HS-5 (cell line): ENCODE measurements at places on chromosomes 6 and 20.
A peak's percentile ranks its signal among the peaks of the same experiment; 100 is the strongest.

DNA sequence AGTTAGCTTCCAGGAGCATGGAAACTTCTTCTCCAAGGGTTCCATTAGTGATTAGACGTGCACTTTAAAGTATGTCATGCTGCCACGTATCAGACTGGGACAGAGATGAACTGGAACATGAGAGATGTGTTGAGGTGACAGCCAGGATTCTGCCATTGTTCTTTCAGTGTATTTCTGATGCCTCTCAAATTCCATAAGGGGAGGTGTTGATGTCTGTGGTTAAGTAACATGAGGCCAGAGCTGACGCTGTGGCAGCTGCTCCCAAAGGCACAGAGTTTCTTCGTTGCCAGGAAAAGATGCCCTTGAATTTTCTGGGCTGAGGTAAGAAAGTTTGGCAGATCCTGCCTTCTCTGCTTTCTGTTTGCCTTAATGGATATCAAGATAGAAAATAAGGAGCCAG lies 63.5 kb downstream of the TRMT6 start:
- no peak for DNase-seq

- no peak for DNase-seq
Observed at GRCh38 chr6:25928562-25929324, 1.7 kb downstream of the SLC17A2 start.

DNA sequence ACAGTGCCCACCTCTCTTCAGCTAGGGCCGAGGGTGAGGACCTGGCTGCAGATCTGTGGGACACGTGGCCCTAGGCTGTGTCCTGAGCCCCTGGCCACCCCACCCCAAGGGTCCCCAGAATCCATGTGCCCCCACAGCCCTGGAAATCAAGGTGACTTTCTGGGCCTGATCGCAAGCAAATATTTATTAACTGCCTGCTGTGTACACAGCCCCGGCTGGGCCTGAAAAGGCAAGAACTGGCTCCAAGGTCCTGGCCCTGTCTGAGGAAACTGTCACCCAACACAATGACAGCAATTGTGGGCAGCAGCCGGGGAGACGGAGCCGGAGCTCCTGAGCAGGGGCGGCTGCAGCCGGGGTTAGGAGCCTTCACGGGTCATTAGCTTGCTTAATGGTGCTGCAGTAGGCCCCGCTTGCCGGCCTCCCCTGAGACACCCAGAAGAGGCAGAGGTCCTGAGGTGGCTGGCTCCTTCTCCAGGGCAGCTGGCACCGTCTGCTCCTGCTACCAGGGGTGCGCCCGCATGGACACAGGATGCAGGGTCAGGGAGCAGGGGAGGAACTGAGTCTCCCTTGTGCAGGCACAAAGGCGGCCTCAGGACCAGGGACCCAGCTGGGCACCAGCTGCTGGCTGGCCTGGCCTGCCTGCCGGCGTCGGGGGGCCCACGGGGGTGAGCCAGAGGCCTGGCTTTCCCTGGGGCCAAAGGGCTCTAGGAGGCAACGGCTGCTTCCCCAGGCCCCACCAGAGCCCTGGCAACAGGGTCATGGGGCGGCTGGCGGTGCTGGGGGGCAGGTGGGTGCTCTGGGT lies 24.1 kb downstream of the NPEPL1 start:
- DNase-seq, result no peak

- DNase-seq, result peak; percentile 9
Observed at GRCh38 chr6:46221222-46221793, 50.5 kb upstream of the ENPP5 start.

GRCh38 chr6:118574051-118574865 lies 26.2 kb downstream of the PLN start:
- no peak for DNase-seq

DNA sequence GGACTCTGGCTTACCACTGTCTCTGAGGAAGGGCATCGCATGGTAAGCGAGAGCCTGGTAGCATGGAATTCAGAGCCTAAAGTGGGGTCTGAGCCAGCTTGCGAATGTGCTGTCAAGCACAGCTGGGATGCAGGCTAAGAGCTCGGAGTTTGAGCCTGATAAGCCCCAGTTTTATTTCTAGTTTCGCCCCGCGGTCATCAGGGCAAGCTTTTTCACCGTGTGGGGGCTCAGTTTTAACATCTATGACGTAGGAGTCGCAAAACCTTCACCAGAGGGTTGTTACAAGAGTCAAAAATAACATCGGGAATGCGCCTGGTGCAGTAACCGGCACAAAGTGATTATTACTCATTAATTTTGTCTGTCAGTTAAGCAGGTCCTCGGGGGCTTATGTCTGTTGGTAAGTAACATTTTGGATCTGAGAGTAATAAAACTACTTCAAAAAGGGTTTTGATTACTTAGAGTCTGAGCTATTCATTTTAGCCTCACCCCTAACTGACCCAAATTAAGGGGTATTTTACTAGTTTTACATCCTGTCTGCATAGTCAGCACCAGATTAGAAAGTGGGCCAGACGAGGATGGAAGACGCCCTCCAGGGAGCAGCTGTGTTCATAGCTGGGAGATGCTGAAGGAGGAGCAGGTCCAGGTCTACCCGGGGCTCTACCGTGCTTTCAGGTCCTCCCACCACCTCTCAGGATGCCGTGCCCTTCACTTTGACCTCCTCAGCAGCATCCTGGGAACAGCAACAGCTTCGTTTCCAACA lies 29.7 kb downstream of the SLC22A23 start:
- DNase-seq, result no peak

GRCh38 chr20:37437676-37438075 lies 83.4 kb upstream of the NNAT start:
- DNase-seq, result no peak

DNA sequence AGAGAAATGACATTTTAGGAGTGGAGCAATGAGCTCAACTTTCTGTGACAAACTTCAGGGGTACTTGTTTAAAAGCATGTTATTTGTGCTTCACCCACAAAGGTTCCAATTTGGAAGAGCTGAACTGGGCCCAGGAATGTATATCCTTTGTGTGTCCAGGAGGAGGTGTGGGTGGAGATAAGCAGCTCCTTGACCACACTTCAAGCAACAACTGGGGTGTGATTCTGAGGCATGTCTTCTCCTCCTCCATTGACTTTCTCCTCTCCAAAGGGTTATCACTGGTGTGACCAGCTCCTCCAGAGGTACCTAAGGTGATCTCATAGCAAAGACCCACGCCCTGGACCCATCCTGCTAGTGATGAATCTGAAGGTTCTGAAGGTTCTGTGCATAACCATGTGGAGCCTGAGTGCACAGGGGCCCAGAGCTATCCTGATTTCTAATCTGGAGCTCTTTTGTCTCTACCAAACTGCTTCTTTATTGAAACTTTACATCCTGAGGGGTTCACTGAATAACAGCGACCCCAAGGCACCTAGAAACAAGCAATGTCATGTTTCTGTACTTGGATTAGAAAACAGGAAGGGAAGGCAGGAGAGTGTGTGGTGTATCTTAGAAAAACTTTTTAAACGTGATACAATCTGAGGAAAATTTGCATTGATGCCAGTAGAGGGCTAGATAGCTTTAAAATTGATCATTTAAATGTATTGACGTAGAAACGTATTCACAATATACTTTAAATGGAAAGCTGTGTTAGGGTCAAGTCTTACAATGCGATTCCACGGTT lies 60.9 kb upstream of the CD93 start:
- DNase-seq, result no peak

- no peak for DNase-seq
Observed at GRCh38 chr6:156461647-156462046, 315.5 kb upstream of the ARID1B start.

DNA sequence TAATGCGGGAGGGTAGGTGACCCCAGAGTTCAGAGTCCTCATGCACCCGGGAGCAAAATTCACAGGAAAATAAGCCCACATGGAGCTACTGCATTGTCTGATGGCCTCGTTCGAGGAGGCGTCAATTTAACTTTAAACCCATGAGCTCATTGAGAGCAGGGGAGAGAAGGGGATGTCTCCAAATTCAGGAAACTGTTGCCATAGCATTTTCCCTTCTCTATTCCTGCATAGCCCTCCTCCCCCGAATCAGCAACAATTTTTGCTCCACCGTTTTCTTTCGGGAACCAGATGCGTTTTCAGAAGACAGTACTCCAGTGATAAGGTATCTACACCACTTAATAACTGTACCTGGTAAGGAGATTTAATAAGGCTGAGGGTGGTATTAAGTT lies 324 bp upstream of the LAMP5 start:
- no peak for DNase-seq

GRCh38 chr20:24392612-24393011 lies 76.8 kb upstream of the SYNDIG1 start:
- DNase-seq, result no peak

GRCh38 chr20:58213121-58213520 lies 15.3 kb downstream of the ANKRD60 start:
- no peak for DNase-seq

- no peak for DNase-seq
Observed at GRCh38 chr6:120786256-120786655, 548.0 kb downstream of the TBC1D32 start.

DNA sequence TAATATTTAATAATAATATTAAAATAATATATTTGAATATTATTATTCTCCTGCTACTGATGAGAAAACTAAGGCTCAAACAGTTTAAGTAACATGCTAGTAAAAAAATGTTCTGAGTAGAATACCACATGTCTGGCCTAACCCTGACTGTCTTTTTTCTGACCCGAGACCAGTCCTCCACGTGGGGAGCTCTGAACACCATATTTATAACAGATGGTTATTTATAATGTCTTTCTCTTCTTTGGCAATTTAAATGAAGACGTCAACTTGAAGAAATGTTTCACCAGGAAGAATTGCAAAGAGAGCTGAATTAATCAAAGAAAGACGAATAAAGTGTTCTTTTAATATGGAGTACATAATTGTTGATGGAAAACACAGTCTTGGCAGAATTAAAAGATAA lies 82.0 kb downstream of the SLC22A3 start:
- no peak for DNase-seq

DNA sequence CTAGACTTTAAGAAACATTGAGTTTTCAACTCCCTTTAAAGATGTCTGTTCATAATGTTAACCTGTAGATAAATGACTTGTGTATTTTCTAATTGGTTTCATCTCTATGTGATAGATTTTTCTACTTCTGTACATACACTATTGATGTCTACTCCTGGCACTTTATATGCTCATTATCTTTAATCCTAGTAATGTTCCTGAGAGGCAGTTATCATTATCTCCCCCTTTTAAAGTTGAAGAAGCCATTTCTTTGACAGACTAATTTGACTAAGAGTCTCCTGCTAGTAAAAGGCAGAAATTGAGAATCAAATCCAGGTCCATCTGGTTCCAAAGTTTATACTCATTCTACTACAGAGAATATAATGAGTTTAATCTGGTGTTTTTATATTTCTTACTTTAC lies 137.2 kb upstream of the SAMD5 start:
- no peak for DNase-seq

DNA sequence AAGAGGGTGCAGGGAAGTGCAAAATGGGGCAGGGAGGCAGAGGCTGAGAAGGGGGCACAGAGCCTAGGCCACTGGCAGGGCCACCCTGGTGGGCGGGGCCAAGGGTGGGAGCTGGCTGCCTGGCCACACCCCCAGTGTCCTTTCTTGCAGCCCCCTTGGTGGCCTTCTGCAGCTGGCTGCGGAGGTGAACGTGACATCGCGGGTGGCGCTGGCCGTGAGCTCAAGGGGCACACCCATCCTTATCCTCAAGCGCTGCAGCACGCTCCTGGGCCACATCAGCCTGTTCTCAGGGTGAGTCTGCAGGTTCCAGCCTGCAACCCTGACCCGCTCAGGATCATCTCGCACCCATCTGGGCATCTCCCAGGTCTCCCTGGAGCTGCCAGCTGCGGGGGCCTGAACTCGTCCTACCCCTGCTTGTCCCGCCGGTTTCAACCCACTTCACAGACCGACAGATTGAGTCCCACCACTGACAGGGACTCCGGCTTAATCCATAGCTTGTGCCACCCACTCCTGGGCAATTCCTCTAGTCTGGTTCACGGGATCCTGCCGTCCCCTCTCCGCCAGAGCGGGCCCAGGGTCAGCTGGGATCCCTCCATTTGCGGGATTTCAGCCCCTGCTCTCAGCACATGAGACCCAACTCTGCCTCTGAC lies 6.2 kb downstream of the BPIFB3 start:
- DNase-seq, result no peak

DNA sequence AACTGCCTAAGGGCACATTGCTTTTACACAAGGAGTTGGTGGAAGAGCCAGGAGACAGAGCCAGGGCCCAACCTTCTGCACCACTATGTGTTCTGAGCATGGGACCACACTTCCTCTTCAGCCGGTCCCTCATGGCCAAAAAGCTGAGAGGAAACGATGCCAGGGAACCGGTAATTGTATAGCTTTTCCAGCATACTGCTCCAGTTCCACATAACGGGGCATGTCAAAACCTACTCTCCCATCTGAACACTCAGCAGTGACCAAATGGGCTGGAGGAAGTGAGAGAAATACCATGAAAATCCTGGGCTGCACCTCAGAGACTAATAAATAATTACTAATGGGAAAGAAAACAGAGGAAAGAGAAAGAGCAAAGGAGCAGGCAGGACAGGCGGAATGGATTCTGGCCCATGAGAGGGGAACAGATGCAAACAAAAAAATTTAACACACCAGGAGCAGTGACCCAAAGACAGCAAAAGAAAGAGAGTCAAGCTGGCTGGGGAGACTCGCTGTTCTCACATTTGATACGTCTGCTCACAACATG lies 52.0 kb upstream of the BMP2 start:
- DNase-seq, result no peak

- no peak for DNase-seq
Observed at GRCh38 chr6:21664314-21665109, 71.0 kb downstream of the SOX4 start.

DNA sequence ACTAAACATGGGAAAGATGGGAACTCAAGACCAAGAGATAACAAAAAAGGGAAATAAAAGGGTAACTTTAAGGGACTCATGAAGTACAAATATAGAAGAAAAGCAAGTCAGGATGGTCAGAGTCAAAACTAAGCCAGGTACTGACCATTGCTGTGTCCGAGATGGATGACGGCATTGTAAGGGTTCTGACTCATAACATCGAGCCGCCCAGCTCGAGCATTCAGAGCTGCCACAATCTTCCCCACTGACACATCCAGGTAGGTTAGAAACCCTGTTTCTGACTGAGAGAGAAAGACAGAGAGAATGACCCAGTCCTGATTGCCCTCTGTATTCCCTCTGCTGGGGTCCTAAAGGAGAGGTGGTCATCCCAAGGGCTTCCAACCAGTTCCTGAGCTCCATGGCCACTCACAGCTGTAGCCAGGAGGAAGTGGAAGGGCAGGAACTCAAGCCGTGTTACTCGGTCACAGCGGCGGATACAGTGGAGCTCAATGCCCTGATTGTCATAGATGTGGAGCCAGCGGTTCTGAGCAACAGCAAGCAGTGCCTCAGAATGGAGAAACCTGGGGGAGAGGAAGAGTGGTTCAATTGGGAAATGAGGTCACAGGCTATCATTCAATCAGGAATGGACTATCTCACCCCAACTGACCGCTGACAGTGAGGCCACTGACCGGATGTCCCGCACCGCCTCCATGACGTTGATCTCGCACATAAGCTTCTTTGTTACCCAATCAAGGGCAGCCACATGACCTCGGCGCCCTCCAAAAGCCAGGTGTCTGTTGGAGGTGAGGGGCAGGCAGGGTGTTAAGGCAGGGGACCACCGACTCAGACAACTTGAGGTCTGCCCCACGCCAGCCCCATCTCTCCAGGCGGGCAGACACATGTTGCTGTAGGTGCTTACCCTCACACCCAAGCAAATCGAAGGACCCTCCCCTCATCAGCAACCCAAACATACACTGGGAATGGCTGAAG lies 1.8 kb downstream of the WDR46 start:
- DNase-seq, result no peak
